Fibroblast of skin of left quadriceps (primary cell): ENCODE measurements at places on chromosomes 1 and 21.

DNA sequence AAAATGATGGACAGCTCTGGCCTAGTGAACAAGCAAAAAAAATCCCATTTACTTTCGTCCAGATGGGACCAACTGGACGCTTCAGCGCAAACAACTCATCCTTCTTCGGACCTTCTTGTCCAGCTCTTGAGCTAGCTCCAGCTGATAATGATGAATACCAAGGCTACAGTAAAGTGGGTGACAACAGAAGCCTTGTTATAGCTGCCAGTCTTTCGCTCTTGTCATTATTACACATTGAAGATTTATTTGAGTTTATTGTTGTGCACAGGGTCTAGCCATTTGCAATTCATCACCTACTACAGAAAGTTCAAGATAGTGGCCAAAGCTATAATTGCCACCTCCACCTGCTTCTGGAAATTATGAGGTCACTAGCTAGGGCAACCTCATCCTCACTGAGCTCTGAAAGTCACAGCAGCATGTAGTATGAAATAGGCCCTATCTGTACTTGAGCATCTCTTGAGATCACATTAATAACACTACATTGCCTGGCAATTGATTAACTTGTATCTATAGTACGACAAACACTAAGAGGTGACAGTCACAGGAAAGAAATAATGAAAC is 76.9 kb downstream of the GPATCH2 start:
- DNase-seq = no peak

DNA sequence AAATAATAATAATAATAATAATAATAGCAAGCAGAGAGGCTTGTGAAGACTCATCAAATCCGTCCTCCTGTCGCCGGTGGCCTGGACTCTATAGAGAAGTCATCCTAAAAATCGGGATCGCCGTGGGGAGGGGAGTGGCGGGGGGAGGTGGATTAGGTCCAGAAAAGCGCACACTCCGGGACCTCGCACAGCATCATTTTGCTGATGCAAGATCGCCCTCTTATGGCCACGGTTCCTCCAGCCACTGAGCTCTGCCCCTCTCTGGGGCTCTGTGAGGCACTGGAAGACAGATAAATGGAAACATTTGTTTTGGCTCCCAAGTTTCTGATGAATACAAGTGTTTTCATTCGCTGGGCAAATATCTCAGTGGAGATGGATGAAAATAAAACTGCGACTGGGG is 612.0 kb downstream of the MATN1 start:
- DNase-seq = peak; percentile 12

GRCh38 chr1:156755527-156755950 is 4.1 kb upstream of the HDGF start:
- no peak for DNase-seq

- DNase-seq = no peak
These were observed 253.9 kb downstream of the RHOU start for GRCh38 chr1:228989176-228989575.

- peak; percentile 11 for DNase-seq
These were observed 44.5 kb downstream of the SLC22A15 start for GRCh38 chr1:116020668-116021272.

- no peak for DNase-seq
These were observed 9.0 kb downstream of the ZBTB18 start for GRCh38 chr1:244060117-244060516.

DNA sequence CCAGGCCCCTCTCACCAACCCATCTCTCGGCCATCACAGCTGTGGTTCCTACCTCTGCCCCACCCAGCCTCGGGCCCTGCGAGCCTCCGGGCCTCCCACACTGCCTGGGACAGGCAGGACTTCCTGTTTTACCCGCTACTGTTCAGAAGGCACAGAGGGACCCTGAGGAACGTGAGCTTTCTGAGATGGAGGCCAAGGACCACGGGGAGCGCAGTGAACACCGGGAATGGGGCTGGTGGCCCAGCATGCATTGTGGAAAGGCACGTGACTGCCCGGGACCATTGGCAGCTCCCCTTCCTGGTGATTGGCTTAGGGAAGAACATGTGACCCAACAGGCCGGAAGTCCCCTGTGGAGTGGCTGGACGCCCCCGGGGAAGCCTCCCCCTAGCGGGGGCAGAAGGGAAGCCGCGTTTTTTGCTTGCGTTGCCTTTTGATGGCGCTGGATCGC is 7.0 kb downstream of the S100B start:
- no peak for DNase-seq

DNA sequence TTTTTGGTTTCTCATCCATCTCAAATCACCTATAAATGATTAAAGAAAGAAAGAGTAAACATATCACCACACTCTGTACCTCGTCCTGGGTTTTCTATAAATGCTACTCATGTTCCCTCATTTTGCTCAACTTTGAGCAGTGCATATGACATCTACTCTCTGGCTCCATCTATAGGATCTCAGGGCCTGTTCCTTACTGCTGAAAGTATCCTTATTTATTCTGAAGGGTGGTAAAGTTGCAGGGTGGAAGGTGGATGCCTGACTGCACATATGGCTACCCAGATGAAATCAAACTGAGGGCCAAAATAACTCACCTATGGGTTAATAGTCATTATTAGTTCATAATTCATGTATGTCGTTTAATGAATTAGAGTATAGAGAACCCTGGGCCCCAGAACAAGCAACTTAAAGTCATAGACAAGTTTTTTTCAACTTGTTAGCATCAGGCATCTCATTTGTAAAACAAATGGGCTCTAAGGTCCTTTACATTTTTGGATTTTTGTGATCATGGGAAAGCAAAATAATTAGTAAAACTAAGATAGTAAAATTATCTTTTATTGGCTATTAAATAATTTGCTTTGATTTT is 46.5 kb downstream of the NCF2 start:
- DNase-seq = peak; percentile 36

GRCh38 chr1:73576083-73576482 is 621.9 kb downstream of the LRRIQ3 start:
- no peak for DNase-seq

- no peak for DNase-seq
These were observed 39.7 kb downstream of the PTGFRN start for GRCh38 chr1:116949213-116949985.

- DNase-seq = no peak
These were observed 18.3 kb upstream of the PRSS38 start for GRCh38 chr1:227797144-227797543.

- no peak for DNase-seq
These were observed 69.4 kb downstream of the MEGF6 start for GRCh38 chr1:3541936-3542335.

GRCh38 chr21:35222541-35222941 is 173.4 kb upstream of the RUNX1 start:
- no peak for DNase-seq

GRCh38 chr1:205321162-205321958 is at the start of gene NUAK2:
TSS of gene NUAK2 (minus strand) at chr1:205321745. CDS start at chr1:205321628, 117 bp downstream.
- DNase-seq = peak; percentile 76

GRCh38 chr1:201708085-201708512 is 120.9 kb upstream of the IPO9 start:
- DNase-seq = peak; percentile 44

- no peak for DNase-seq
These were observed 23.2 kb upstream of the SYCP1 start for GRCh38 chr1:114831276-114831994.
